Activated B cell treated with CpG ODN at 0.5 μM for 24 hours (primary cell): ENCODE measurements at places on chromosomes 4 and X.

GRCh38 chr4:56723201-56723605 lies 42.1 kb upstream of the HOPX start:
- no peak for DNase-seq

DNA sequence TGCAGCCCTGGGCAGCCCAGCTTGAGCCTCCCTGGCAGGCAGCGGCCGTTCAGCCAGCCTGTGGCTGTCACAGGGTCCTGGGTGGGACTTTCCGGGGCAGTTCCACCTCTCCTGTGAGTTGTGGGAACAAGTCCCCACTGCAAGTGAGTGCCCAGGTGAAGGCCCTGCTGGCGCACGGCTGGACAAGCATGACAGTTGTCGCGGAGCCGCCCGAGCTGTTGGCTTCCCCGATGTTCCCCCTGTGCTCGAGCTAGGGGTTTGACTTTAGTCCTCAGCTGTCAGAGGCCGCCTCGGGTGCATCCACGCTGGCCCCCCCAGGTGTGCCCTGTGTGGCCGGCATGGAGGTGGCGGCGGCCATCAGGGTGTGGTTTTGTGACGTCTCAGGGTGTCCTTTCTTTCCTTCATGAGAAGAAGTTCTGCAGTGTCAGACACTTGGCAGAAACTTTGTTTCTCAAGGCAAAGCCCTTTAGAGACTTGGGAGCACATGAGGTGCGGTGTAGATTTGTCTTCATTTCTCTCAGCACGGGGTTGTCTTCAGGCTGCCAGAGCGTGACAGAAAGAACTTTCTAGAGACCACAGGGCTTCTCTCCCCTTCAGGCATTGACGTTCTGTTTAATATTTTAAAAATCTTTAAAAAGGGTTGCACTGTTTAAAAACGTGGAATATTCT lies 69.4 kb upstream of the HGFAC start:
- no peak for DNase-seq

GRCh38 chr4:182877326-182877883 lies 39.8 kb downstream of the DCTD start:
- no peak for DNase-seq

DNA sequence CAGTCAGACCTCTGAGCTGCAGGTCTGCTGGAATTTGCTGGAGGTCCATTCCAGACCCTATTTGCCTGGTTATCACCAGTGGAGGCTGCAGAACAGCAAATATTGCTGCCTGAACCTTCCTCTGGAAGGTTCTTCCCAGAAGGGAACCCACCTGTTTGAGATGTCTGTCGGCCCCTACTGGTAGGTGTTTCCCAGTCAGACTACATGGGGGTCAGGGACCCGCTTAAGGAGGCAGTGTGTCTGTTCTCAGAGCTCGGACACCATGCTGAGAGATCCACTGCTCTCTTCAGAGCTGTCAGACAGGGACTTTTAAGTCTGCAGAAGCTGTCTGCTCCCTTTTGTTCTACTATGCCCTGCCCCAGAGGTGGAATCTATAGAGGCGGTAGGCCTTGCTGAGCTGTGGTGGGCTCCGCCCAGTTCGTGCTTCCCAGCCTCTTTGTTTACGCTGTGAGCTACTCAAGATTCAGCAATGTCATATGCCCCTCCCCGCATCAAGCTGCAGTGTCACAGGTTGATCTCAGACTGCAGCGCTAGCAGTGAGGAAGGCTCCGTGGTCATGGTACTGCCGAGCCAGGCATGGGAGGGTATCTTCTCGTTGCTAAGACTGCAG lies 44.1 kb upstream of the KDR start:
- DNase-seq, result no peak

DNA sequence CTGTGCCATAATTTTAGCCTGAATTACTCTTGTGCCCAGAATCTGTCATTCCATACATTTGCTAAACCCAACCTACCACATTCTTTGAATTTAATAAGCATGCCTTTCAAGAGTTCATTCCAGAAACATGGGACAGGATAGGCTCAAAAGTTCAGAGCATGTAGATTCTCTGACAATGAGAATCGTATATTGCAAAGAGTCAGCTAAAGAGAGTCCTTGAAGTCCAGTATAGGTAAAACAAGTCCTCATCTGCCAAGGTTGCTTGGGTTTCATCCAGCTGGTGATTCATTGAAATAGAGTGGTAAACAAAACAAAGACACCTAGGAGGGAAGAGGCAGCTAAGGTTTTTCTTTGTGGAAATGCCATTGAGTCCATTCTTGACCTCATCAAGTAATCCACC lies 249.3 kb upstream of the DIPK2B start:
- no peak for DNase-seq

DNA sequence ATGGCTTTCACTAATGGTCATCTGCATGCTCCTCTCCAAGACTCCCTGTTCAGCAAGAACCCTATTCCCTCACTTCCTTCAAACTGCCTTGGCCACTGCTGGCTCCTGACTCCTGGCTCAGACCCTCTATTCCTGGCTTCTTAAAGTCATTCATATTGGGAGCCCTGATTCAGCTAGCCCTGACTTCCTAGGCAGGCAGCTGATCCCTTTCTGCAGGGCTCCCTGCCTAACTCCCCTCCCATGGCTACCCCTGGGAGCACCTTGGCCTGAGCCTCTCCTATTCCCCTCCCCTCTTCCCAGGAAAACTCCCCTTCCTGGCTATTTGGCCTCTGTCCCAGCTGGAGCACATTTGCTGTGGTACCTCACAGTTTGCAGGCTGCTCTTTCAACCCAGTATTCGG lies 154.9 kb upstream of the PJA1 start:
- DNase-seq, result no peak

DNA sequence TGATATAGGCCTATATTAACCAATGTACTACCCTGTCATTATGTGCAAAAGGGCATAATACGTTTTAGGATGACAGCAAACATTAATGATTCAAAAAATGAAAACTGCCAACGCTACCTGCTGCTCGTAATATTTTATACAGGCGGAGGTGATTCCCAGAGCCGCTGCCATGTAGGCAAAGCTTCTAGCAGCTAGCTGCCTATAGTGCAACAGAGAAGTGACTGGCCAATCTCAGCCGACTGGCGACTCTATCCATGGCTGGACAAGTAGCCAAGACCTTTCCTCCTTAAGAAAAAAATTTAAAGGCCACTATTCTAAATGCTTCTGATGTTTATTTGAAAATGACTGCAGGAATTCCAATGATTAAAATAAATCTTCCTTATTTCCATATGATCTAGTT lies 1.9 kb downstream of the PPARGC1A start:
- DNase-seq, result no peak

GRCh38 chr4:153579872-153580271 lies 104.2 kb upstream of the TLR2 start:
- no peak for DNase-seq
